ENCODE measurements at places on chromosomes 5 and 9. TPM values are rescaled to one million over a fixed set of nuclear protein-coding genes. Genes with fewer than 3 reads are reported as not detected.

The ARID3C gene
- not detected for total RNA-seq

The ROR2 gene
- total RNA-seq = 1.6 TPM

The RANBP17 gene
- not detected for total RNA-seq

The KCTD16 gene
- total RNA-seq = not detected

The C5orf58 gene
- not detected for total RNA-seq

The F12 gene
- 2.2 TPM for total RNA-seq

The UGT3A1 gene
- not detected for total RNA-seq

The WDR55 gene
- 43.2 TPM for total RNA-seq

The GADD45G gene
- 37.2 TPM for total RNA-seq

The PCDHAC1 gene
- total RNA-seq = not detected

The CEP120 gene
- total RNA-seq = 29.8 TPM

The PPIC gene
- not detected for total RNA-seq

The TAF11L8 gene
- not detected for total RNA-seq

The SPATA31A6 gene
- total RNA-seq = not detected

The FOXD4L3 gene
- not detected for total RNA-seq

The RNF44 gene
- 78.0 TPM for total RNA-seq

The C9orf43 gene
- 0.62 TPM for total RNA-seq

The PCDHB3 gene
- total RNA-seq = not detected

The SLC6A7 gene
- not detected for total RNA-seq

The CARD6 gene
- total RNA-seq = 2.3 TPM
